ENCODE measurements at places on chromosomes 2 and 18.

DNA sequence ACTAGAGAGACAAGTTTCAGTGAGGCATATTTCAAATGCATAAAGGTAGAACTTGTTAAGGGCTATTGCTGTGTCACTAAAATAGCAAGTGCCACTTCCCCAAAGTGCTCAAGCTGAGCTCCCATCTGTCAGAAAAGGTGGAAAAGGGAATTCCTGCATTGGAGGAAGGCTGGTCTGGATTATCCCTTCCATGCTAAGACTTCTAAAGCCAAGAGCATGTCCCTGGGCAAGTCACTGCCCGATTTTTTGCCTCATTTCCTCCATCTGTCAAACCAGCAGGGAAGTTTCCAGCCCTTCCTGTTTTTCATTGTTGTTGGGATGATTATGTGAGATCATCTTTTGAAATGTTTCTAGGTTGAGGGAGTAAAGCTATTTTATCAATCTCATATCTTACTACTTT lies 175.5 kb downstream of the SETBP1 start:
- DNase-seq, result no peak

- DNase-seq, result no peak
These were observed 679 bp upstream of the WDR75 start for GRCh38 chr2:189440644-189440946.

- no peak for DNase-seq
These were observed 112.3 kb downstream of the BCL2 start for GRCh38 chr18:63207143-63207790.

DNA sequence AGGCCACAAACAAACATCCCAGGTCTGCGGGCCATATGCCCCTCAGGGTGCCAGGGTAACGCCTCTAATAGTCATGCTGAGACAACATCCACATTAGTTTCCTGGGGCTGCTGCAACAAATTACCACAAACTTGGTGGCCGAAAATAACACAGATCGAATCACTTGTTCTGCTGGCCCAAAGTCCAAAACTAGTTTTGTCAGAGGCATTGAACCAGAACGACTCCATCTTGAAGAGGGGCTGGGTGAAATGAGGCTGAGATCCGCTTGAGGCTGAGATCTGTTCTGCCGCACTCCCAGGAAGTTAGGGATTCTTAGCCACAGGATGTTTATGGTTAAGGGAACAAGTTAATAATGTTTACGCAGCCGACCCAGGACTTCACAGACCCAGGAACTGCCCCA lies 66.7 kb downstream of the COPS8 start:
- no peak for DNase-seq

DNA sequence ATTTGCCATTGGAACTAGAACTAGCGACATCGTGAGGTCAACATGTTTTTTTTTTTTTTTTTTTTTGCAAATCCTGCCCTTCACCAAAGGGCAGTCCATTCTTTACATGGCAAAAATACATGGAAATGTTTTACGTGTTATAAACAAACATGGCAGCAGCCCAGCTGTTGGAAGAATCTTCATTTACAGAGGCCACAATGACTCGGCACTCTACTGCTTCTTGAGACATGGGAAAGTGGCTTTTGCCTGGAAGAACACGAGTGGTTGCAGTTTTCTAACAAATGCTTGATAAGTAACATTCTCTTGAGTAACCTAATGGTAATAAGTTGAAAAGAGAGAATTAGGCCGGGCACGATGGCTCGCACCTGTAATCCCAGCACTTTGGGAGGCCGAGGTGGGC lies 22.8 kb upstream of the POLR1B start:
- no peak for DNase-seq

DNA sequence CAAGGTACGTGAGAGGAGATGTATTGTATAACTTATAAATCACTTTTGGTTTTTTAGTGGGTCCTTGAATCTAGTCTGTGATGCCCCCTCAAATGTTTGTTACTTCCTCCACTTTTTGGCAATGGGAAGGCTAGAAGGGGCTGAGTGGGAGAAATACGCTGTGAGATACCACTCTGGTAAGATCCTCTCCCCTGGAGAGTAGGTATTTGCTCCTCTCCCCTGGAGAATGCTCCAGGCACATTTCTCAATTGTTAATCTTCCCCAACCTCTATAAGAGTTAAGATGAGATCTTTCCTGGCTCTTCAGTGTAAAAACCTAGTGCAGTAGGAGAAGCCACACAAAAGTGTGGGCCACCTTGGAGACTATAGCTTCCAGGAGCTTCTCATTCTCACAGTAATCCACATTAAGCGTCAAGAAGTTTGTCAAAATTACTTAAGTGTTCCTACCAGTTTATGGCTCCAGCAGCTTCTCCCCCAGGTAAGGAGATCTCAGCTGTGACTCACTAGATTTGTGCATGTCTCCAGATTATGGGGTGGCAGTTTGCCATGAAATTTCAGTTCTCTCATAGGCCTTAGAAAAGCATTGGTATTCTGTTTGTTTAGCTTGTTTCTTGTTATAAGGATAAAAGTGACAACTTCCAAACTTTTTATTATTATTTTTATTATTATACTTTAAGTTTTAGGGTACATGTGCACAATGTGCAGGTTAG lies 182.6 kb downstream of the FSIP2 start:
- DNase-seq, result no peak

GRCh38 chr2:12032975-12033374 lies 286.5 kb downstream of the LPIN1 start:
- no peak for DNase-seq

DNA sequence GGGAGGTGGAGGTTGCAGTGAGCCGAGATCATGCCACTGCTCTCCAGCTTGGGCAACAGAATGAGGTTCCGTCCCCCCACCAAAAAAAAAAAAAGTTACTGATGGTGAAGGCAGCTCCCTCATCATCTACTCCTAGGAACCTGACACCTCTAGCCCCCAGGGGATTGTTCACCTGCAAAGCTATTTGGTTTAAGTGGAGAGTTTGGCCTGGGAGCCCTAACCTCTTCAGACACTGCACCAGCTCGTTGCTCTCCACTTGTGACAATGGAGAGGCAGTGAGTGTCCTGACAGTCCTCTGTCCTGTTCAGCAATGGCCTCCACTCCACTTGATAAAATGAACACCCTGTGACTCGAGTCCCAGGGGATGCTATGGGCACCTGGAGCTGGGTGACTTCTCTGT lies 43.5 kb downstream of the ATP6V1C2 start:
- DNase-seq, result no peak

DNA sequence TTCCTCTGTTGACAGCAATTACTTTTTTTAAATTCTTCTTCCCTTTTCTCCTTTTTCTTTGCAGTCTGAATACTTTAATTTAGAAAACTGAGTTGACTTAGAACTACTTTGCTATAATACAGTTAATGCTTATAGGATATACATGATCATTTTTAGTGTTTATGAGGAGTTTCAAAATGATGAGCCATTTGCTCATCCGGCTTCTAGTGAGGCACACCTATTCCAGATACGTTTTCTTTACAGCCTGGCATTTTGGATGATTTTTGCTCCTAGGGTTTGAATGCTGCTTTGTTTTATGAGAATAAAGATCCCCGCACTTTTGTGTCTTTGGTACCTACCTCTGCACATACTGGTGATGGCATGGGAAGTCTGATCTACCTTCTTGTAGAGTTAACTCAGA lies 52.8 kb downstream of the EIF5B start:
- DNase-seq, result no peak

DNA sequence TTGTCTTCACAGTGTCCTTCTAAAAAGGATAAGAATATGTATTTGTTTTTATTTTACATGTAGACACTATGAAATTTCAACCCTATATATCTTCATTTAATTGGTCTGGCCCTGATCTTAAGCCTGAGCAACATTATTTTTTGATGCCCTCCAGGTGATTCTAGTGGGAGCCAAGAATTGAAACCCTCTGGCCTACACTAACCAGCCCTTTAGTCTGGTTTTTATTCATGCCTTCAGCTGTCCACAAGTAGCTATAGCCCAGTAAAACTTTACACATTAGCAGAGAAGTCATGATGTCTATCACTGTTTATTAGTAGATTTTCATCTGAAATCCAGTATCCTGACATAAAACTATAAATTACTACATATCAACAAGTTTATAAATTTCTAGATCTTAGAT lies 52.7 kb upstream of the UBXN4 start:
- no peak for DNase-seq

DNA sequence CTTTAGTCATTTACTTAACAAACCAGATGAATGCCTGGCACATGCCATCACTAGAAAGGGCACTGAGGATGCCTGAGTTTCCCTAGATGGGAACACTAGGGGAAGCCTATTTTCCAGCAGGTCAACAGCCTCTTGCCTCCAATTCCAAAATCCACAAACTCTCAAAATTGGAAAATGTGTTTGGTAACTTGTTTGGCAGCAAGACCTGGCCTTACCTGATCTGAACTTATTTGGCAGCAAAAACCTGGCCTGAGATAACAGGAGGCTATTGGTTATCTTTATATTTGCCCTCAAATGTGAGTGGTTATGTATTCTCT lies 2.6 kb downstream of the LIPG start:
- DNase-seq, result no peak

DNA sequence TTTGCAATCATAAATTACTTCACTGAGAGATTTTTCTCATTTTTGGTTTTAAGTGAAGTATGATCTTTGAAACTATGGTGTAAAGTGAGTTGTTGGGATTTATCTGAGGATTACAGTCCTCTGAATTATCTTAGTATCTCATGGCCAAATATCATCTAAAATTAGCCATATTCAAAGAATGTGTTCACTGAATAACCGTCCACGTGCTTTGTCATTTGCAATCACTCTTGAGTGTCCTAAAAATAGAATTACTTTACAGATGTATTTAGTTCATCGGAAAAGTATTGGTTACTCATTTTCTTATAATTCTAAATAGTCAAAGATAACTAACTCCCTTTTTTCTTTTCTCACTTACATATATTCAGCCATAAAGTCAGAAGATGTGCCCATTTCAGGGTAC lies 141.2 kb downstream of the RTN4 start:
- no peak for DNase-seq

GRCh38 chr2:200613692-200614091 lies 27.9 kb downstream of the AOX1 start:
- no peak for DNase-seq

DNA sequence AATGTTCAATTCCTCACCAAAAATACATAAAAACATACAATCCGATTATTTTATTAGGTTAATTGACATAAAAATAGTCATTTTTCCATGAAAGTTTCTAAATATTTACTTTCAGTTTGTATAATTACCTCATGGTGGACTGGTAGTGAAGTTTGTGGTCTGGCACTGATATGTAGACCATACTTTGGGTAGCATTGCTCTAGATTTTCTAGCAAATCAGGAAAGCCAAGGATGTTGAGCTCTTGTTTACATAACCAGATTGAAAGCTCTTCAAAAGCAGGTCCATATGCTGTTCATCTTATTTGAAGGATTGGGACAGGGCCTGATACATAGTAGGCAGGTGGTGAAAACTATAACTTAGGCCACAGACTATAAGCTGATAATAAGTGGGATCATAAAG lies 61.8 kb downstream of the COMMD1 start:
- DNase-seq, result no peak

- no peak for DNase-seq
These were observed 75.8 kb downstream of the DYNC1I2 start for GRCh38 chr2:171762879-171763573.

GRCh38 chr2:240686460-240686859 lies 3.8 kb upstream of the AQP12B start:
- DNase-seq, result no peak

DNA sequence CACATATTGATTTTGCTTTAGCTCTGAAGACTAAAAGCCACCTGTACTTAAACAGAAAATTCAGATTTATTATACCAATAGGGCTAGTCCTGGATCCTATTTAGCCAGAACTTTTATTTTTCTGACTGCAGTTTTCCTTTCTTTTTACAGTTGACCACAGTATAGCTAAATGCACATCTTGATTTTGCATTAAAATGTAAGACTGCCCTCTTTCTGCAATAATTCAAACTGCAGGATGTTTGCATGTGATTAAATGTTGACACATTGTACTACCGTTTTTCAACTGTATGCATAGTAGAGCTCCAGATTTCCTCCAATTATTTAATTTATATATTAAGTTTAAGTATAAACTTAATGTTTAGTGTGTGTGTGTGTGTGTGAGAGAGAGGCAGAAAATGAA lies 1262.9 kb downstream of the SUCLG1 start:
- peak; percentile 31 for DNase-seq

DNA sequence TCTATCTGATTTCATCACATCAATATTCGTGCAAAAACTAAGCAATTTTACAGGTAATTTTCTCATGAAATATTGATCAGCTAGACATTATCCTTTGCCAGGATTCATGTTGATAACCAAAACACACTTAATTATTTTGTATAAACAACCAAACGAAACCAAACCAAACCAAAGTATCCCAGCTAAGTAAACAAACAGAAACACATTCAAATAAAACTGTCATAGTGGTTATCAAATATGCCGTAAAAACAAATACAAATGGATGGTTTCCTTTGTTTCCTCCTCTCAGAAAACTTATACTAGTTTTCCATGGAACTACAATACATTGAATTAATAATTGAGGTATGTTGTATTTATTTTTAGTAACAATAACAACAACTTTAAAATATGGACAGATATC lies 777.4 kb downstream of the DSC3 start:
- DNase-seq, result no peak

- DNase-seq, result peak; percentile 2
These were observed 27.4 kb upstream of the CHAC2 start for GRCh38 chr2:53740170-53740569.

DNA sequence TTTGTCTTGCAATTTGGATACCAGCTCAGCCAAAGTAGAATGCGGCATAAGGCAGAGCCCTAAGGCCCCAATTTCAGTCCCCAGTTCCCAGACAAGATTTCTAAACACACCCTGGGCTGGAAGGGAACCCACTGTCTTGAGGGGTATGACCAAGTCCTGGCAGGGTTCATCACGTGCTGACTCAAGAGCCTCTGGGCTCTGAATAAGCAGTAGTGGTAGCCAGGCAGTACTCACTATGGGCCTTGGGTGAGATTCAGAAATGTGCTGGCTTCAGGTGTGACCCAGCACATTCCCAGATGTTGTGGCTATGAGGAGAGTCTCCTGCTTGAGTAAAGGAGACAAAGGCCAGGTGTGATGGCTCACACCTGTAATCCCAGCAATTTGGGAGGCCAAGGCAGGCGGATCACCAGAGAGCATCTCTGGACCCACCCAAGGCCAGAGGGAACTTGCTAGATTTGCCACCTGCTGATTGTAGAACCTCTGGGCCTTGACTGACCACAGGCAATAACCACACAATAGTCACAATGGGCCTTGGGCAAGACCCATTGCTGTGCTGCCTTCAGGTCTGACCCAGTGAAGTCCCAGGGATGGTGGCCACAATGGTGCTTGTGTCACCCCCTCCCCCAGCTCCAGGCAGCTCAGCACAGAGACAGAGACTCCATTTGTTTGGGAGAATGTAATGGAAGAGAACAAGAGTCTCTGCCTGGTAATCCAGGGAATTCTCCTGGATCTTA lies 74.9 kb downstream of the ATL2 start:
- DNase-seq, result no peak

DNA sequence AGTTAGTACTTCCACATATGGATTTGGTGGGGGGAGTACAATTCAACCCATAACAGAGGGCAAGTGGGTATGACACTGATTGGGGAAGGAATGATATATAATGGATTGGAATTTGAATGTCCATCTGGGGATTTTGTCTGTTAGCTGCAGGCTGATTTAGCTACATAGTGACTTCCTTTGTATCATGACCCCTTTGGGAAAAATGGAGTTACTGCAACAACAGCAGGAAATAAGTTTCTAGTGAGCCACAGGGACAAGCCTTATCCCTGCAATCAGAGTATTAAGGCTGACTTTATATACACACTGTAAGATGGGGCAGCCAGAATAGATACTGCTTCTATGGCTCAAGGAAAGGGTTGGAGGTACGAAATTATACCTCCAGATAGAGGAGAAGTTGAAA lies 404.4 kb upstream of the MEIS1 start:
- DNase-seq, result no peak

- DNase-seq, result no peak
These were observed 1258.3 kb upstream of the GYPC start for GRCh38 chr2:125397535-125398251.
